ENCODE measurements at places on chromosomes 6 and 20. TPM values are rescaled to one million over a fixed set of nuclear protein-coding genes. Genes with fewer than 3 reads are reported as not detected.

GRCh38 chr20:17783671-17784070 lies 83.9 kb downstream of the BANF2 start:
- DNase-seq: no peak

DNA sequence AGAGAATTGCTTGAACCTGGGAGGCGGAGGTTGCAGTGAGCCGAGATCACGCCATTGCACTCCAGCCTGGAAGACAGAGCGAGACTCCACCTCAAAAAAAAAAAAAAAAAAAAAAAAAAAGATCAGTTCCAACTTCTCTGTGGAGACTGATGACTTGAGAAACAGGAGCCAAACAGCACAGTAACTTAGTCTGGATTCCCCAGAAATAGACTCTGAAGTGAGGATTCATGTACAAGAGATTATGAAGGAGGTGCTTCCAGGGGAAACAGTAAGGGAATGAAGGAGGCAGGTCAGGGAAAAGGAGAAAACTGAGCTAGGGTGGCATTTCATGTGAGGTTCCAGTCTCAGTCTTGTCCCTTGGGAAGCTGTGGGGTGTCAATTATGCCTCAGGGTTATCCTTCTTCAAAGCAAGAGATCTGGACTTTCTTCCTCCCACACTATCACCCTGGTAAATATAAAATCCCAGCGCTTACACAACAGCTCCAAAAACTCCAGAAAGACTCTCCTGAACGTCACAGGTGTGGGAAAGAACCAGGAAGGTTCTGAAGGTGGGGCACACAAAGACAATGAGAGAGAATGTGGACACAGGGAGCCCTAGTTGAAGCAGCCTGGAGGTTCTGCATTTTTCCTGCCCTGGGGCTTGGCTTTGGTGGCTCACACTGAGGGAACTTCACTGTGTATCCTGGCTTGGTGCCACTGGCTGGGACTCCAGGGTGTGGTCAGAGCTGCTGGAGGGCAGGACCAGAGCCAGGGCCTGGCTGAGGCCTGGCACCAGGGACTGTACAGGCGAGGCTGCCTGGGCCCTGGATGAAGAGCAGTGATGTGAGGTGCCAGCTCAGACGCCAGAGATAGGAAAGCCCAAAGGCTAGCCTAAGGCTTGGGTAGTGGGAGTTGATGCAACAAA lies 46.8 kb downstream of the PCNA start:
- DNase-seq: peak; percentile 45

DNA sequence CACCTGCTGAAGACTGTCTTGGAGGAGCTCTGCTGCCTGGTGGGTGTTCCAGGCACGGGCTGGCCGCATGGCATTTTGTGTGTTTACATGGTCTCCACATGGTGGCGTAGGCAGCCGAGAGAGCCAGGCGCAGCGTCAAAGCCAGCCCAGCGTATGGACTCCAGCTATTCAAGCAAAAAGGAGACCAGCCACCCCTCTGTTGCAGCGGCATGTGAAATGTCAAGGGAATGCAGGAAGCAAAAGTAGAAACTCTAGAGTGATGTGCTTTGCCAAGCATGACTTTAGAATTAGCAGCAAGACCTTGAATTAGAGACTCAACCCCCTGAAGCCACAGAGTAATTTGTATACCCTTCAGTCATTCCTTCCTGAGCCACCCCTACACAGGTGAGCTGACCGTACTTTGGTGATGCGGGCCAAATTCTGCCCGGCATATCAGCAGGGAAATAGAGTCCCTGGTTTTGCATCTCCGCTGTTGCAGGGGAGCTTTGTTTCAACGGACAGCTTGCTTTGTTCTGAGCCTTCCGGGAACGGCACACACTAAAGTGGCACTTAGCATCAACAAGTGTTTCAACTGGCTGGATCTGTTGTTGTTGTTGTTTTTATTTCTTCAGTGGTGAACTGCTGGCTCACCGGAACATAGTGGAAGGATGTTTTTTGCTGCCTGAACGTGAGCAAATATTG lies 48.5 kb downstream of the FNDC1 start:
- peak; percentile 40 for DNase-seq

The DTNBP1 gene
- 11.6 TPM for total RNA-seq

The ESR1 gene
- total RNA-seq: 0.05 TPM

All from astrocyte (in vitro differentiated cells and primary cell).